ENCODE measurements at places on chromosomes 6 and 20. TPM values are rescaled to one million over a fixed set of nuclear protein-coding genes. Genes with fewer than 3 reads are reported as not detected.

Gene ZNF318
- total RNA-seq = 19.6 TPM

Gene TMEM74B
- total RNA-seq = not detected

Gene SLC17A2
- not detected for total RNA-seq

Gene KIF6
- total RNA-seq = 0.08 TPM

Gene COL19A1
- 0.09 TPM for total RNA-seq

Gene GSTA2
- not detected for total RNA-seq

Gene RRAGD
- 1.4 TPM for total RNA-seq

Gene ADAM33
- total RNA-seq = 145 TPM

Gene BPIFA1
- not detected for total RNA-seq

Gene PTPRT
- not detected for total RNA-seq

Gene C6orf132
- 1.4 TPM for total RNA-seq

Gene BPIFA3
- not detected for total RNA-seq

Gene DNAH8
- 0.08 TPM for total RNA-seq

GRCh38 chr6:147285087-147285855 lies 81.1 kb downstream of the STXBP5 start:
- DNase-seq = peak; percentile 76

- peak; percentile 10 for DNase-seq
These were observed 79.8 kb upstream of the TRDN start for GRCh38 chr6:123716506-123716905.

DNA sequence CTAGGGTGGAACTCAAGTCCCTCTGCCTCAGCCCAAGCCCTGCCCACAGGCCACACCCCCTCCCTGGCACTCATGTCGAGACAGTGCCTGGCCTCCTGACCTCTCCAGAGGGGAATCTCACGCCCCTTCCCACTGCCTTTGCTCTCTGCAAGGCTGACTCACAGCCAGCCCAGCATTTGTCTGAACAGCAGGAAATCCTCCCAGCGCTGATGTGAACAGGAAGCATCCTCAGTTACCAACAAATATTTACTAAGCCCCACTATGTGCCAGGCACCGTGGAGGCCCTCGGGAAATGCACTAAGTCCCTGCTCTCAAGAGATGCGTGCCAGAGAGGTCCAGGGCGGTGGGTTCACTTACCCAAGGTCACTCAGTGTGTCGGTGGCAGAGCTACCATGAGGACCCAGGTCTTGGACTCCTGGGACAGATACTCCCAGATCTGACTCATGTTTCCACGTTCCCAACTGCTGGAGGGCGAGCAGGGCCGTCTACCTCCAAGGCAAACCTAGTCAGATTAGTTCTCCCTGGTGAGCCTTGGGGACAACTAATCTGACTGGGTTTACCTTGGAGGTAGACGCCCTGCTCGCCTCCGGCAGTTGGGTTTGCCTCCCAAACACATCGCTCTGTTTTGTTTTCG lies 7.8 kb downstream of the ADA start:
- DNase-seq = peak; percentile 54

DNA sequence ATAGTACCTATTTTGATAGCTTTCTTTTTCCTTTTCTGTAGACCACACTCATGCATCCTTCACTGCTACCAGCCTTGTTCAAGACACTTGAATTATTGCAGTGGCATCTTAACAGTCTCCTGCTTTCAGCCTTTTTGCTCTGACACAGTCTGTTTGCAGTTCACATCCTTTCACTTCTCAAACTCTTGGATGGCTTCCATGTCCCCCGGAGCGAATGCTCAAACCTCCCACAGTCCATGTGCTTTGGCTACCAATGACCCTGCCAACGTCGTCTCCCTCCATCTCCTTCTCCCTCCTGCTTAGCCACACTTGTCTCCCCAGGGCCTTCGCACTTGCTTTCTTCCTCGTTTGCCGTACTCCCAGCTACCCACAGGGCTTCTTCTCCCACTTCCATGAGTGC lies 270.0 kb upstream of the ZFP64 start:
- no peak for DNase-seq

- no peak for DNase-seq
These were observed 18.8 kb downstream of the ELOVL4 start for GRCh38 chr6:79928478-79928998.

GRCh38 chr6:4635666-4636065 lies 140.5 kb upstream of the CDYL start:
- peak; percentile 88 for DNase-seq

- peak; percentile 44 for DNase-seq
These were observed 12.8 kb downstream of the ESF1 start for GRCh38 chr20:13771853-13772453.

DNA sequence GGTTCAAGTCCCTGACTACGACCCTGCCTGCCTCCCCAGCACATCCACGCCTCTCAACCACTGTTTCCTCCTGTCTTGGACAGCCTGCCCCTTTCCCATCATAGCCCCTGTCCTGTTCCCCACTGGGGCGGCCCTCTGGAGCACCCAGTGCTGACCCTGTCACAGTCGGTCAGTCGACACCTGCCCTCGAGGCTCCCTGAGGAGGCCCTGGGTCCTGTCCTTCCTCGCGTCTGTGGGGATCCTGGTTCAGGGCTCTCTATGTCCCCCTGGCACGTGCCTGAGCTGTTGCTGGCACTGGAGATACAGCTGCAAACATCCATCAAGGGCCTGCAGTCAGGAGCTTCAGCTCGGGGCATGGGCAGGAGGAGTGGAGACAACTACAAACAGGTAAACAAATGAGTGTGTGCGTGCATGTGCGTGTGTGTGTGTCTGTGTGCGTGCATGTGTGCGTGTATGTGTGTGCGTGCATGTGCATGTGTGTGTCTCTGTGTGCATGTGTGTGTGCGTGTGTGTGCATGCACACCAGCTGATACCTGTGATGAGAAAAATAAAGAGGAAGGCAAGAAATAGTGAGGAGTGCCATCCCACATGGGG lies 132.8 kb downstream of the PHACTR3 start:
- no peak for DNase-seq

DNA sequence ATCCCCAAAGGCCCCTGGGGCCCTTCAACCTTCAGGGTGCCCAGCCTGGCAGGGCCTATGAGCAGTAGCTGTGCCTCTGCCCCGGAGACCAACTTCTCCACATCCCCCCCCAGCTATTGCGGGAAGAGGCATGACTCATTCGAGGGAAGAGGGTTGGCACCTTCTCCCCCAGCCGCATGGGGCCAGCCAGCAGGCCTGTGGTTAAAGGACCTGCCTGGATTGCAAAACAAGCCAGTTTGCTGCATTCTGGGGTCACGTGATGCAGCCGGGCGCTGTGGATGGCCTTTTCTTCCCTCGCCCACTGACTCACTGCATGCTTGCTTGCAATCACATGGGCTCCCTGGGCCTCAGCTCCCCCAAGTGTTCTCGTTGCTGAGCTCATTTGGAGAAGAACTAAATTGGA lies 182.5 kb downstream of the MAFB start:
- DNase-seq = peak; percentile 95

GRCh38 chr20:63398744-63399514 lies 37.8 kb upstream of the CHRNA4 start:
- no peak for DNase-seq

GRCh38 chr6:75065523-75065922 lies 140.3 kb downstream of the COL12A1 start:
- DNase-seq = peak; percentile 43

GRCh38 chr6:137316626-137317025 lies 97.4 kb upstream of the IFNGR1 start:
- DNase-seq = no peak

DNA sequence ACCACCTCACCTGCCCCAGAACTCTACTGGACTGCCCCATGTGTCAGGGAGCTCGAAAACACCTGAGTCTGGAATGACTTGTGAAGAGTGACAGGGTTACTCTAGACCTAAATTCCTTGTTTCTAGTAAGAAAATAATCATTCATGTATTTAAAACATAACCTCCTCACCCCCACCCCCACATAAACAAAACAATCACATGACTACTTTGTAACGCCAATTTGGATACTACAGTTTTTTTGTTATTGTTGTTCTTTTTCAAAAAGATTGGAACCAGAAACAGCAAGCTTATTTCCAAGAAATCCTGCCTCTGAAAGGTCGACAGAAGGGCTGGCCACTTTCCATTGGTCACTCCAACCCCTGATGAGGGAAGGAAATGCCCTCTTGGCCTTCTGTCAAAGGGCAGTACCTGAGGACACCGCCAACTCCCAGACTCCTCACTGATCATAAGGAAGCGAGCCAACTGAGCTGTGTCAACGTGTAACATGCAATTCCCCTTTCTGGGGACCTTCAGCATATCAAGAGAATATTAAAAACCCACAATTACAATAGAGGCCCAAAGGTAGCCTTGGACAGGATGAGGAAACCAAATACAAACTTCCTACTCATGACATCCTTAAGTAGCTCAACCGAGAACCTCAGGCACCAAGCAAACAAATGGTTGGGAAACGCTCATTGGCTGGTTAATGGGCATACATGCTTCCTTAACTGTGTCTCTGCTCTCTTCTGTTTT lies 2.6 kb downstream of the MCUR1 start:
- no peak for DNase-seq

- no peak for DNase-seq
These were observed 211.5 kb upstream of the FKBP1C start for GRCh38 chr6:62999796-63000195.

- peak; percentile 63 for DNase-seq
These were observed 209.0 kb downstream of the SYNE1 start for GRCh38 chr6:152428126-152428525.

DNA sequence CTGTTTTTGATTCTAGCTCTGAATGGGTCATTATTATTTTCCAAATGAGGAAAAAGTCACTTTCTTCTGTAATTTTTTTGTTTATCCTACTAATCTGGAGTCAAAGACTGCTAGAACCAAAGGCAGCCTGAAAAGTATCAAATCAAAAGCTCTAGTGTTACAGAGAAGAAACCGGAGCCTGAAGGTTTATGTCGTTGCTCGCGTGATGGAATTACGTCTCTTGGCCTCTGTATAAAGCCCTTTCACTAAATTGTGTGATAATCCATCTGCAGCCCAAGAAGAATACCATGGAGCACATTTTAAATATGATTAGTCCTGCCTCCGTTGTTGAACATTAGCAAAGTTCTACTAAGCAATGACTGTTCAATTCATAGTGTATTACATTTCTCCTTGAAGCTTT lies 738.6 kb downstream of the C6orf118 start:
- no peak for DNase-seq
